ENCODE measurements at places on chromosomes 6 and 20. TPM values are rescaled to one million over a fixed set of nuclear protein-coding genes. Genes with fewer than 3 reads are reported as not detected.

Gene MYMX
- not detected for total RNA-seq

Gene LTB
- total RNA-seq: 0.81 TPM

Gene MMP24
- 0.98 TPM for total RNA-seq

Gene HLA-DRB5
- 8.0 TPM for total RNA-seq

Gene PRPH2
- total RNA-seq: not detected

Gene BTN1A1
- not detected for total RNA-seq

Gene CST2
- not detected for total RNA-seq

Gene ADGB
- total RNA-seq: 0.06 TPM

Gene HLA-DQB1
- 14.3 TPM for total RNA-seq

Gene POFUT1
- total RNA-seq: 27.5 TPM

Gene STX11
- 6.9 TPM for total RNA-seq

Gene CEBPB
- total RNA-seq: 142 TPM

Gene C20orf202
- not detected for total RNA-seq

Gene ZSCAN9
- 3.9 TPM for total RNA-seq

Gene CTCFL
- total RNA-seq: 0.18 TPM

Gene PKIB
- 10.8 TPM for total RNA-seq

Gene ZNF184
- total RNA-seq: 1.7 TPM

Gene ASIP
- total RNA-seq: not detected

Gene SLC17A1
- total RNA-seq: 18.4 TPM

Gene PHF1
- 20.2 TPM for total RNA-seq

Gene TCF21
- total RNA-seq: 1.3 TPM

Gene SLC35D3
- not detected for total RNA-seq

Gene OCSTAMP
- not detected for total RNA-seq

Gene TMEM244
- not detected for total RNA-seq

Gene BHLHE23
- not detected for total RNA-seq

Gene ZHX3
- 47.4 TPM for total RNA-seq

Gene MUC21
- total RNA-seq: not detected

Gene TGM3
- total RNA-seq: 0.31 TPM

Gene SIRPA
- total RNA-seq: 38.5 TPM

Gene POLR1H
- 9.4 TPM for total RNA-seq

Data from right lobe of liver (tissue), 6 donors.